ENCODE measurements at places on chromosomes 3 and 15. TPM values are rescaled to one million over a fixed set of nuclear protein-coding genes. Genes with fewer than 3 reads are reported as not detected.

PPM1L gene
- total RNA-seq, result 14.9 TPM

TMEM108 gene
- 18.5 TPM for total RNA-seq

CEP152 gene
- total RNA-seq, result 6.5 TPM

RETNLB gene
- total RNA-seq, result not detected

SLC28A1 gene
- not detected for total RNA-seq

TKT gene
- total RNA-seq, result 437 TPM

MYLK gene
- total RNA-seq, result 156 TPM

ZKSCAN7 gene
- 3.9 TPM for total RNA-seq

TAGLN3 gene
- 0.44 TPM for total RNA-seq

HRG gene
- not detected for total RNA-seq

SLC30A4 gene
- 4.8 TPM for total RNA-seq

GRCh38 chr3:112773864-112774263 is 72.8 kb downstream of the CD200R1L start:
- H3K27me3 ChIP-seq, result no peaks in the 10 kb centered on the region
- no peaks in the 10 kb centered on the region for H3K36me3 ChIP-seq
- H3K27ac ChIP-seq, result no peak overlapping the region
- H3K4me3 ChIP-seq, result no peak overlapping the region
- peak; percentile 51 for DNase-seq

- no peak overlapping the region for H3K27ac ChIP-seq
- H3K4me1 ChIP-seq, result peaks cover 10% of the 10 kb centered on the region
- H3K4me3 ChIP-seq, result no peak overlapping the region
- no peak for DNase-seq
- H3K27me3 ChIP-seq, result no peaks in the 10 kb centered on the region
Measured at GRCh38 chr3:122003606-122004005, 18.4 kb downstream of the ILDR1 start.

DNA sequence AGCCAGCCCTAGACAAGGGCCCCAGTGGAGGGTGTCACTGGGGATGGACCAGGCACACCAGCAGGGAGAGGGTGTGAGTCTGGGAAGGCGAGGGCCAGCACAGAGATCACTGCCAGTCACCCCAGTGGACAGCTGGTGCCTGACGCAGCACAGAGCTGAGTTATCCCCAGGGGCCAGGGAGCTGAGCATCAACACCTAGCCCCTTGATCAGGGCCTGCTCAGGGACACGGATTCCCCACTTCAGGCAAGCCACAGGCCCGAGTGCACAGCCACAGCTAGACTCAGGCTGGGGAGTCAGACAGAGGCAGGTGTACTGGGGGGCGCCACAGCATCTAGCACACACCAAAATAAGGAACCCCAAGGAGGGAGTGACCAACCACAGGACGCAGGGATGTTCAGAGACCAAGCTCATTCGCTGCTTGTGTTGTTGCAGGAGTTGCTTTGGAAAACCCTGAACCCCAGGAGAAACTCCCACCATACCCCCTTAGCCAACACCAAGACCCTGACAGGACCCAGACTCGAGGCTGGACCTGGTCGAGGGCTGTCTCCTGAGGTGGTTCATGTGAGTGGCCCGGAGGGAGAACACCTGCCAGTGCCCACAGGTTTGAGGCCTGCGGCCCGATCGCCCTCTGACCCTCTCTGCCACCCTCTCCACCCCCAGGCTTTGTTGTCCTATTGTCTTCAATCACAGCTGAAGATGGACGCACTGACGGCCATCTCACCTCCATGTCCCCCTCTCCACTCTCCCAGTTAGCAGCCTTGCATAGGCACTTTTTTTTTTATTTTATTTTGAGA is 146.8 kb downstream of the TPRA1 start:
- DNase-seq, result peak; percentile 20
- no peaks in the 10 kb centered on the region for H3K27me3 ChIP-seq
- H3K4me3 ChIP-seq, result no peak overlapping the region
- no peak overlapping the region for H3K27ac ChIP-seq
- no peaks in the 10 kb centered on the region for H3K4me1 ChIP-seq

- H3K36me3 ChIP-seq, result no peaks in the 10 kb centered on the region
- no peak overlapping the region for H3K27ac ChIP-seq
- H3K4me1 ChIP-seq, result no peaks in the 10 kb centered on the region
- no peak for DNase-seq
Measured at GRCh38 chr3:66592016-66592761, 91.4 kb upstream of the LRIG1 start.

DNA sequence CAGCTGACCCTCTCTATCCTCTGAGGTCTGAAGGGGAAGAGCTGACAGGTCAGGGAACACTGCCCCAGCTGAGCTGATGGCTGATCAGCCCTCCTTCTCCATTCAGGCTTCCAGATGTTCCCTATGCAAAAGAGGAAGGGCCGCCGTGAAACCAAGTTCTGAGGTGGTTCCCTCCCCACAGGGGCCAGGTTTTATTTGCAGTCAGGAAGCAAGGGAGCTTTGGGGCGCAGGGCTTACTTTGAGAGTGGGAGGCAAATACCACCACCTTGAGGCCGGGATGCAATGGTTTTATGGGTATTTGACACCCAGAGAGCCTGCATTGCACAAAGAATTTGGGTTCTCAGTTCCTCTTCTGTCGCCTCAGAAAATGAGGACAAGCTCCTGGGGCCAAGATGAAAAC is 186.9 kb downstream of the ARRDC4 start:
- H3K4me1 ChIP-seq, result no peaks in the 10 kb centered on the region
- peaks cover 3% of the 10 kb centered on the region for H3K27me3 ChIP-seq
- no peaks in the 10 kb centered on the region for H3K36me3 ChIP-seq
- H3K27ac ChIP-seq, result no peak overlapping the region
- DNase-seq, result no peak

- H3K4me3 ChIP-seq, result no peak overlapping the region
- no peaks in the 10 kb centered on the region for H3K36me3 ChIP-seq
- H3K27me3 ChIP-seq, result peaks cover 43% of the 10 kb centered on the region
- H3K27ac ChIP-seq, result no peak overlapping the region
Measured at GRCh38 chr15:45107941-45108630, 5.9 kb downstream of the DUOX2 start.

- H3K27me3 ChIP-seq, result no peaks in the 10 kb centered on the region
- peaks cover 14% of the 10 kb centered on the region for H3K36me3 ChIP-seq
- peaks cover 10% of the 10 kb centered on the region for H3K4me1 ChIP-seq
- H3K27ac ChIP-seq, result no peak overlapping the region
Measured at GRCh38 chr15:63075984-63076713, 33.6 kb downstream of the TPM1 start.

- no peaks in the 10 kb centered on the region for H3K27me3 ChIP-seq
- no peaks in the 10 kb centered on the region for H3K36me3 ChIP-seq
- H3K4me1 ChIP-seq, result no peaks in the 10 kb centered on the region
- no peak overlapping the region for H3K27ac ChIP-seq
- no peak overlapping the region for H3K4me3 ChIP-seq
Measured at GRCh38 chr3:70273492-70273891, 38.9 kb downstream of the MDFIC2 start.

GRCh38 chr15:99092554-99093172 is 12.2 kb upstream of the SYNM start:
- H3K27ac ChIP-seq, result no peak overlapping the region
- no peaks in the 10 kb centered on the region for H3K4me1 ChIP-seq
- no peak for DNase-seq
- no peaks in the 10 kb centered on the region for H3K27me3 ChIP-seq

- peak; percentile 68 for DNase-seq
- H3K36me3 ChIP-seq, result peaks cover 46% of the 10 kb centered on the region
- peak overlapping the region; percentile 78 for H3K27ac ChIP-seq
- H3K4me1 ChIP-seq, result peaks cover 80% of the 10 kb centered on the region
- H3K4me3 ChIP-seq, result no peak overlapping the region
- no peaks in the 10 kb centered on the region for H3K27me3 ChIP-seq
Measured at GRCh38 chr3:46926871-46927717, 49.5 kb downstream of the CCDC12 start.

DNA sequence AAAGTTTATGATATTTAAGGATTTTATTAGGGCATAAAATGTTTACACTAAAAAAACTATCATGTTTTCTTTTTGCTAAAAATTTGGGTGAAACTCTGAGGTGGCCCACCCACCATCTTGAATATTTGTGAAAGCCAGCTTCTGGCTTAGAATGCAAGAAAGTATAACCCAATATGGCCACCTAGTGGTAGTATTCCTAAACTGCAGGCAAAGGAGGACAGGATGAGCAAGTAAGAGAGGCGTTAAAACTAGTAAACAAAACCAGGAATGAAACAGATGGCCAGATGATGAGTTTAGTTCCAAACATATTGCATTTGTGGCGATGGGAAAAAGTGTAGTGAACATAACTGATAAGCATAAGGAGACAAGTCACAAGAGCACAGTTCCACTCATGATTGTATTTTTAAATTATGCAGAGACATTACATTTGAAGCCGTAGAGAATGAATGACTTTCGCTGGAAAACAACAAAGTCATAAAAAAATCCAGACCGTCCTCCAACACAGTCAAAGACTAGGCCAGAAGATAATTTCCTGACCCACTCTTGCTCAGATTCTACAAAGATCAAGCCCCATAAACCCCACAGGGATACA is 103.3 kb upstream of the PRTG start:
- H3K27ac ChIP-seq, result no peak overlapping the region
- H3K4me3 ChIP-seq, result no peak overlapping the region

- no peak for DNase-seq
- H3K27ac ChIP-seq, result no peak overlapping the region
- no peaks in the 10 kb centered on the region for H3K36me3 ChIP-seq
- H3K4me3 ChIP-seq, result no peak overlapping the region
Measured at GRCh38 chr3:128226795-128227395, 73.6 kb downstream of the EEFSEC start.

DNA sequence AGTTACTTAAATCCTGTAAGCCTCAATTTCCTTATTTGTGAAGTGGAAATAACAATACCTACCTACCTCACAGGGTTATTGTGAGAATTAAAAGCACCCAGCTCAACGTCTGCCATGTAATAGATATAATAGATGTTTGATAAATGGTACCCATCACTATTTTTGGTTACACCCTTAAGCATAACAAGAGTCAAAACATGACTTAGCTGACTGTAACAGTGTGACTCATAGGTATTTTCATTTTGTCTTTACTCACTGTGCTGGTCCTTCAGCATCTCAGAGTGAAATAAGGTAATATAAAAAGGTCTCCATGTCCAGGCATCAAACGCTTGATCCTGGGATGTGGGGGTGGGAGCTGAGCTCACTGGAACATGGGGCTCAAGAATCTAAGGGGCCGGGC is 3.1 kb downstream of the CPLX3 start:
- H3K4me3 ChIP-seq, result no peak overlapping the region
- no peak overlapping the region for H3K27ac ChIP-seq
- no peaks in the 10 kb centered on the region for H3K4me1 ChIP-seq
- H3K27me3 ChIP-seq, result peaks cover 29% of the 10 kb centered on the region
- no peak for DNase-seq

GRCh38 chr3:116517308-116517707 is 72.0 kb upstream of the LSAMP start:
- no peak for DNase-seq
- H3K27me3 ChIP-seq, result no peaks in the 10 kb centered on the region
- H3K27ac ChIP-seq, result no peak overlapping the region

- peaks cover 7% of the 10 kb centered on the region for H3K4me1 ChIP-seq
- H3K27me3 ChIP-seq, result peaks cover 5% of the 10 kb centered on the region
- no peak overlapping the region for H3K4me3 ChIP-seq
- no peak overlapping the region for H3K27ac ChIP-seq
- no peak for DNase-seq
Measured at GRCh38 chr15:51280838-51281237, 57.6 kb downstream of the CYP19A1 start.

DNA sequence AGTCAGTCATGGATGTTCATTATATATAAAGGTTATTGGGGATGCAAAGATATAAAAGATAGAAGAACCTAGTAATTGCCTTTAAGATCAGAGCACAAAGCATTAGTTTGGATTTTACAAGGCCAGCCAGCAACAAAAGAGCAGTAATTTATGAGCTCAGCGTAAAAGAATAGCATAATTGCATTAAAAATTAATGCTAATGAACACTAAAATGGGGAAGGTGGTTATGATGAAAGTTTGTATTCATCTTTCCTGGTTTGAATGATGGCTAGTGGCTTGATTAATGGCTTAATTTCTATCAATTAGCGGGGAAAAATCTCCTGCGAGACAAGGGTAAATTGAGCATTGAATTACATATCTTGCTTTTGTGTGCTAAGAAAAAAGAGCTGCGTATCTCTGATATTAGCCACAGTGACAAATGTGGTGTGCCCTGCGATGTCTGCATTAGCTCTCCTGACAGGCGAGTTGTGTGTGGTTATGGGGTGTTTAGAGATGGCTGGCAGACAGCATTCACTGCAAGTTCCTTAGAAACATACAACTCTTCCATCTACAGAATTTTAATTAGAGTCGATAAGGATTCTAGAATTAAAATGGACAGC is 42.8 kb upstream of the MLF1 start:
- DNase-seq, result no peak
- no peaks in the 10 kb centered on the region for H3K4me1 ChIP-seq

GRCh38 chr15:93152360-93152759 is 63.3 kb upstream of the RGMA start:
- no peak for DNase-seq
- no peaks in the 10 kb centered on the region for H3K27me3 ChIP-seq
- H3K4me1 ChIP-seq, result peaks cover 6% of the 10 kb centered on the region
- no peak overlapping the region for H3K4me3 ChIP-seq
- H3K27ac ChIP-seq, result no peak overlapping the region

GRCh38 chr3:106329521-106329920 is 460.7 kb upstream of the CBLB start:
- H3K27ac ChIP-seq, result no peak overlapping the region
- DNase-seq, result no peak
- no peaks in the 10 kb centered on the region for H3K4me1 ChIP-seq

- H3K36me3 ChIP-seq, result no peaks in the 10 kb centered on the region
- no peak overlapping the region for H3K27ac ChIP-seq
- peaks cover 34% of the 10 kb centered on the region for H3K4me1 ChIP-seq
- H3K27me3 ChIP-seq, result no peaks in the 10 kb centered on the region
Measured at GRCh38 chr15:85024509-85025336, 43.1 kb downstream of the PDE8A start.

GRCh38 chr3:188242436-188243123 is 88.6 kb downstream of the LPP start:
- no peak overlapping the region for H3K4me3 ChIP-seq
- H3K27ac ChIP-seq, result no peak overlapping the region
- no peaks in the 10 kb centered on the region for H3K4me1 ChIP-seq
- H3K36me3 ChIP-seq, result no peaks in the 10 kb centered on the region
- H3K27me3 ChIP-seq, result no peaks in the 10 kb centered on the region

DNA sequence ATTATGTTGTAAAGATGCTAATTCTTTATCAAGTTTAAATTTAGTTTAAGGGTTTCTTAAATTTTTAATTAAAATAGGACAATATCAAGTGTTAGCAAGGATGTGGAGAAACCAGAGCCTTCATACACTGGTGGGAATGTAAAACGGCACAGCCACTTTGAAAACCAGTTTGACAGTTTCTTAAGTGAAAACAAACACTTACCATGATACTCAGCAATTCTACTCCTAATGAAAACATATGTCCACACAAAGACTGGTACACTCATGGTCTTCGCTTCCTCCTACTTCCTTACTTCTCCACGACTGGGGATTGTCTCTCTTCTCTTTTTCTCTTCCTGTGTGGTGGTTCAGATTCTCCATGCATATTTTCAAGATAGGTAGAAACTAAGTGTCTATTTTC is 9.2 kb downstream of the SKIC8 start:
- H3K4me3 ChIP-seq, result no peak overlapping the region
- no peak for DNase-seq
- peaks cover 91% of the 10 kb centered on the region for H3K36me3 ChIP-seq
- no peaks in the 10 kb centered on the region for H3K4me1 ChIP-seq

- no peaks in the 10 kb centered on the region for H3K27me3 ChIP-seq
- no peak overlapping the region for H3K4me3 ChIP-seq
- no peak overlapping the region for H3K27ac ChIP-seq
- no peak for DNase-seq
- peaks cover 15% of the 10 kb centered on the region for H3K36me3 ChIP-seq
Measured at GRCh38 chr15:48493763-48494225, 151.7 kb downstream of the FBN1 start.

Data from lower lobe of right lung (tissue), 2 donors.